Activated CD8-positive, alpha-beta memory T cell treated with anti-CD3 and anti-CD28 coated beads for 36 hours (primary cell): ENCODE measurements at places on chromosomes 3 and 15. TPM values are rescaled to one million over a fixed set of nuclear protein-coding genes. Genes with fewer than 3 reads are reported as not detected.

SERPINI2 gene
- total RNA-seq = not detected

MESP2 gene
- not detected for total RNA-seq

PARP16 gene
- 11.3 TPM for total RNA-seq

MINAR1 gene
- 0.32 TPM for total RNA-seq

CPN2 gene
- total RNA-seq = not detected

IGF1R gene
- 11.3 TPM for total RNA-seq
